NCI-H460 (cell line): ENCODE measurements at places on chromosomes 6 and 20.

DNA sequence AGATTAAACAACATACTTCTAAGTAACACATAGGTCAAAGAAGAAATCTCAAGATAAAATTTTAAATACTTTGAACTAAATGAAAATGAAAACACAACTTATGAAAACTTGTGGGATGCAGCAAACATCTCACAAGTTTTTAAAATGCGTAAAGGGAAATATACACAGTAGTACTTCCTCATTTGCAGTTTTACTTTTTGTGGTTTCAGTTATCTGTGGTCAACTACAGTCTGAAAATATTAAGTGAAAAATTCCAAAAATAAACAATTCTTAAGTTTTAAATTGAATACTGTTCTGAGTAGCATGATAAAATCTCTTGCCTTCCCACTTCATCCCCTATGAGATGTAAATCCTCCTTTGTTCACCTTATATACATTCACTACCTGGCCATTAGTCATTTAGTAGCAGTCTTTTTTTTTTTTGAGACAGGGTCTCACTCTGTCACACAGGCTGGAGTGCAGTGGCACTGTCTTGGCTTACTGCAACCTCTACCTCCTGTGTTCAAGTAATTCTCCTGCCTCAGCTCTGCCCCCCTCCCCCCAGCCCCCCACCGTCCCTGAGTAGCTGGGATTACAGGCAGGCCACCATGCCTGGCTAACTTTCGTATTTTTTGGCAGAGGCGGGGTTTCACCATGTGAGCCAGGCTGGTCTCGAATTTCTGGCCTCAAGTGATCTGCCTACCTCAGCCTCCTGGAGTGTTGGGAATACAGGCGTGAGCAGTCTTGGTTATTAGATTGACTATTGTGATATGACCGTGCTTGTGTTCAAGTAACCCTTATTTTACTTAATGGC is 154.6 kb upstream of the AHI1 start:
- no peak for DNase-seq

DNA sequence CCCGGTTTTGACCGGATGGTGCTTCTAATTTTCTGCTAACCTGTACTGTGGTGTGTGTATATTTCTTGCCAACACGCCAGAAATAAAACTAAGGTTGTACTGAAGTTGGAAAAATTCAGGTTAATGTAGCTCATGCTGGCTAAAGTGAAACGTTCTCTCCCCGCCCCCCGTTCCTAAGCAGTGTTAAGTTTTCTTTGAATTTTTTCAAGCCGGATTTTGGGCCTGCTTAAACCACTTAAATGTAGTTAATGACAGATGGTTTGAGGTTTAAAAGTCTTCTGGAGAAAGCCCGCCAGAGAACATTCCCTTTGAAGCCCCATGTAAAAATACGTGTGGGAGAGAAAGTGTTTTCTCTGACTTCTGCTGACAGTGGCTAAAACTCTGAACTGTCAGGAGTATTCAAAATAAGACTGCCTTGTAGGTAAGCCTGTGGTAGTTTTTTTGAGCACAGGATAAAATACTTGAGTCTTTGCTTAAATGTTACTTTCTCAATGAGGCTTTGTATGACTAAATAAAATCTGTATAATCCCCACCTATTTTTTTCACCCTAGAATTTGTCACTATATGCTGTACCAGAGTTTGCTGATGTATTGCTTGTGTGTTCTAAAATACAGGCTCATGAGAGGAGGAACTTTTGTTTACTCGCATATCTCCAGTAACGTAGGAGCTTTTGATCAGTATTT is 101.3 kb downstream of the OR2B2 start:
- DNase-seq: no peak

DNA sequence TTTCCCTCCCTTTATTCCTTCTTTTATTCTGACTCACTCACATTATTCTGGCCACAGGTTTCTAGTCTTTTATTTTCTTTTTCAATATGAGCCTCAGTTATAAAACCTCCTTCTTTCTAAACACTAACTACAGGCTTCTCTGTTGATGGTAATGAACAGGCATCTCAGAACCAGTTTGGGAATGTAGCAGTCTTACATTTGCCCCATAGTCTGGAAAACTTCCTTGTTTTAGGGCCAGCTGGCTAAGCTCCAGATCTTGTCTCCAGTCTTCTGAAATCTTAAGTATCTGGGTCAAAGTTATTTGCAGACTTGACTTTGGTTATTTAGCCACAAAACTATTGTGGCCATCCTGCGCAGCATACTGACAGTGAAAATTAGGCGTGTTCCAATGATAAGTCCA is 97.0 kb upstream of the MAN1A1 start:
- no peak for DNase-seq

- no peak for DNase-seq
These were observed 229.8 kb downstream of the SOD2 start for GRCh38 chr6:159463119-159463829.

- DNase-seq: no peak
These were observed 51.1 kb downstream of the FAM83B start for GRCh38 chr6:54897462-54898189.

- no peak for DNase-seq
These were observed 82.4 kb upstream of the NNAT start for GRCh38 chr20:37438464-37439222.

- DNase-seq: no peak
These were observed 312.4 kb downstream of the CDKAL1 start for GRCh38 chr6:20846602-20847028.

DNA sequence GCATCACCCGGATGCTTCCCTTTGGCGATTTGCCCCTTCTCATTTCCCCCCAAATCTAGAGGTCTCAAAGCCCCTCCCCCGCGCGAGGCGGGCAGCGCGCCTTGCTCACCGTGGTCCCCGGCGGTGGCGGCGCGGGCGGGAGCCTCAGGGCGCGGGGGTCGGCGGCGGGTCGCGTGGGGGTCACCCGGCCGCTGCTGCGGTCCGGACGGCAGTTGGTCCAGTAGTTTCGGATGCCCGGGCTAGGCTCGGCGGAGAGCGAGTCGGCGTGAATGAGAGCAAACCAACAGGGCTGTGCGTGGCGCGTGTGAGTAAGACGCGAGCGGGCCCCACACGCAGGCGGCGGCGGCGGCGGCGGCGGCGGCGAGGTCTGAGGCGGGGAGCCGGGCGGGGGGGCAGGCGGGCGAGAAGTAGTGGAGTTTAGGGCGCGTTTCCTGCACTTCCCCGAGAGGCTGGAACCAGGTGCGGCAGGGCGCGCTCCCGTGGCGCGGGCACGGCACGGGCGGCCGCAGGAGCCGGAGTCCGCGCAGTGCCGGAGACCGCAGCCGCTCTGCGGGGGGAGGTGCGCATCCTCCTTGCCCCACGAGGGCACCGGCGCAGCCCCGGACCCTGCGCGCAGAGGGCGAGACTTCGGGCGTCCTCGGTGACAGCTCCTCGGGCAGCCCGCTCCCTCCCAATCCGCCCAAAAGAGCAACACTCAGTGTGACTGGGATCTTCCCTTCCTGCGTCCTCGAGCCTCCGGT is 567 bp downstream of the HS3ST5 start:
- no peak for DNase-seq

DNA sequence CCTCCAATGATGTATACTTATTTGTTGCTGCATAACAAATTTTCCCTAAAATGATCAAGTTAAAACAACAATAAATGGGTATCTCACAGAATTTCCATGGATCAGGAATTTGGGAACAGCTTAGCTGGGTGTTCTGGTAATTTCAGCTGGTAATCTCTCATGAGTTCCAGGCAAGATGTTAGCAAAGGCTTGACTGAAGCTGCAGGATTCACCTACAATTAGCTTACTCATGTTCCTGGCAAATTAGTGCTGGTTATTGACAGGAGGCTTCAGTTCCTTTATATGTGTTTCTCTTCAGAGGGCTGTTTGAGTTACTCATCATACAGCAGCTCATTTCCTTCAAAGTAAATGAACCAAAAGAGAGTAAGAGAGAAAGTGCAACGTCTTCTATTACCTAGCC is 506.3 kb upstream of the IMPG1 start:
- no peak for DNase-seq

DNA sequence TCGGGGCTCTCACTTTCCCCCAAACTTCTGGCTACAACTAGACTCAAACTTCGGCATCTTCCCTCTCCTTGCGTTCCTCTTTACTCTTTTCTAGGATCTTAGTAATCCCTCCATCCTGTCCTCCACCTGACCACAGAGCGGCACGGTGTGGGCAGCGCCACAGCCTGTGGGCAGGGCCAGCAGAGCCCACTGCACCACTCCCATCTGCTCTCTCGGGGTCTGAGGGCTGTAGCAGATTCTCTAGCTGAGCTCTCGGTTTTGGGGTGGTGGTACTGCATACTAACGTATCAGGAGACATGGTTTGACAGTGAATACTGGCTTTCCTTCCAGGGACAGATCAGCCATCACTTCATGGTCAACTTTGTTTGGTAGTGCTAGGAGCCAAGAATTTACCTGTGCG is 57.4 kb downstream of the EZR start:
- DNase-seq: no peak

DNA sequence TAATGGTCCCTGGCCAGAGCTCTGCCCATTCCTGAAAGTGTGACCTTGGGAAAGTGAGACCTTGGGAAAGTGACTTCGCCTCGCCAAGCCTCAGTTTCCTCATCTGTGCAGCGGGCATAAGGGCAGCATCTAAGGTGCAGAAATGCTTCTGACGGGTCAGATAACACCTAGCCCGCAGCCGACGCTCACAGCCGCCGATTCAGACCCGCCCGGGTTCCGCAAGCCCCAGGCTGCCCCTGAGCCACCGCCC is 486 bp downstream of the FKBP1A start:
- DNase-seq: no peak

DNA sequence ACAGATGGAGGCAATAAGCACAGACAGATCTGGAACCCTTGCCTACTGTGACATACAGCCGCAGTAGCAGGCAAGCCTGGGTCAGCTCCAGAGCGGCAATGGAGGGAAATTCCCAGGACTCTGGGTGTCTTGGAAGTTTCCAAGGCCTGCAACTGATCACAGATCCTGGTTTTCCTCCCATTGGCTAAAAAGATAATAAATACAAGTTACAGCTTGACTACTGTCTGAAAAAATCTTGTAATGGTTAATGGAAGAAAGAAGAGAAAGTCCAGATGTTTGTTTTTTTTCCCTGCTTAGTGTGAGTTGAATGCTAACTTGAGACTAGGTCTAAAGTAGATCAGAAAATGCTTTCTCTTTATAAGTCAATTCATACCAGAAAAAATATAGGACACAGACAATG is 307.6 kb downstream of the ALDH8A1 start:
- DNase-seq: no peak

DNA sequence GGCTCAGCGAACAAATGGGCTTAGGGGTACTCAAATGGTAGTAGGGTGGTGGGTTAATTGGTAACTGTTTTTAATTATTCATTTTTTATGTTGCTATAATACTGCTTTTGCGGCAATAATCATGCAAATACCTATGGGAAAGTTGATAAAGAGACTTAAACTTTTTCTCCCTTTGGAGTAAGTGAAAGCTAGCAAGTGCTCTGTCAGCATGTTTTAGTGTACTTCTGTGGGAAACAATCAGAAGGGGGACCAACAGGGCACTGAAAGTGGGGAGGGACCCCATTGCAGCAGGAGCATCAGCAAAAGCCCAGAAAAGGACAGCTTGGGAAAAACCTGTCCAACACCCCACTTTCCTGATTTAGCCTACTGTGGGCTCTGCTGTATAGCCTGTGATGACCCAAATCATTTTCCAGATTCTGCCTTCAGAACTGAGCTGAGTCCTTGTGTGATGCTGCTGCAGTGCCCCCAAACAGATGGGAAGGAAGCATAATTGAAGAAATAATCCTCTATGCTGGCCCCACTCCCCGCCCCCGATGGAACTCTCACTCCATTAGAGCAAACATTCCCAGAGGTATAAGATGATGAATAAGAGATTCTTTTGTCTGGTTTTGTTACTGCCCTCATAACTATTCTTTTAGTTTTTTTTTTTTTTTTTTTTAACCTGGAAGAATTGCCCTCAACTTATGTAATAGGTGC is 322.8 kb downstream of the CD83 start:
- DNase-seq: no peak

DNA sequence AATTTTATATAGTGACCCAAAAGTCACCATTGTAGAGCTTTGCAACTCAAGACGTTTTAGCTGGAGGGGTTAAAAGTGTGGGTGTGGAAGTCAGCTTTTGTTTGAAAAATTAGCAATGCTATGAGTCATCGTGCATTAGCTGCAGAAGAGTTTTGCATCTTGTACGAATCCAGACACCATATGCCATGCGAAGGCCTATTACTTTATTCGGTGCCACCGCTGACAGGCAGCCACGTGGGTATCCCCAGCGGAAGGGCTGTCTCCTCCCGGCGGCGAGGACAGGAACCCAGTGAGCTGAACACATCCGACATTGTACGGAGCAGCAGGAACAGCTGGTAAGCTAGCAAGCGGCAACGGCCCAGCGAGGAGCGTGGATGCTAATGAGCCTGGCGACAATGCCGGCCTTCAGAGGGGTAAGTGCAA is 84.4 kb downstream of the INSM1 start:
- no peak for DNase-seq

DNA sequence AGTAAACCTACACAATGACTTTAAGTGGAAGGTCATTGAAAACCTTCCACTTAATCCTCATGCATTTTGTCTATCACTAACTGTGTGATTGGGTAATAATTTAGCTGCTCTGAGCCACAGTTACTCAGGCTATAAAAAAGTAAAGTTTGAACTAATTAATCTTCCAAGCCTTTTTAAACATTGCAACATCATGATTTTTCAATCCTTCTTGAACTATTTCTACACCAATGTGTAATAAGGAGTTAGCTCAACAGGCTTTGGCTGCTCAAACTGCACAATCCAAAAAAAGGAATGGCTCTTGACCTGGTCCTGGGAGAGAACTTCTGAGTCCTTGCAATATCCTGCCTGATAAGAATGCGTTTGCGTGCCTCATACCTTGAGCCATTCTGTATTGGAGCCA is 34.8 kb upstream of the FILIP1 start:
- no peak for DNase-seq

- DNase-seq: no peak
These were observed 27.0 kb upstream of the MLIP start for GRCh38 chr6:54084231-54084630.

- DNase-seq: no peak
These were observed 87.9 kb downstream of the UNC5CL start for GRCh38 chr6:40950986-40951698.

GRCh38 chr6:36072681-36073080 is 45.1 kb downstream of the MAPK14 start:
- DNase-seq: no peak

- peak; percentile 47 for DNase-seq
These were observed 115.4 kb downstream of the OPRM1 start for GRCh38 chr6:154154389-154154967.

DNA sequence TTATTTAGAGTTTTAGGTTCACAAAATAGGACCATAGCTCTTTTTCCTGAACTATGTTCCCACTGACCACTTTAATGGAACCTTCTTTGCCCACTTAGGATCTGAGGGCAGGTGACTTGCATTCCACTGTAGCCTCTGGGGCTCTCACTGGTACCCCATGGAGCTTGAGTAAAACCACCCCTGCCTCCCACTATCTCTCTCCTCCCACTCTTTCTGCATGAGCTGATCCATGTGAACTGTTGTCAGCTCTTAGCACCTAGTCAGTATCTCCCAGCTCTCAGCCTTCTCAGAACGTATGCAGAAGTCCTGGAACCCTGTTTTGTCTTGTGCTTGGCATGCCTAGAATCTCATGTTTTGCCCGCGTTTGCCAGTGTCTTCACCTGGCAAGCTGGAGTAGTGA is 200.6 kb upstream of the SNX9 start:
- DNase-seq: no peak

- DNase-seq: no peak
These were observed 5.2 kb downstream of the PRELID3B start for GRCh38 chr20:59037386-59037785.

GRCh38 chr6:168133168-168133561 is 54.2 kb upstream of the FRMD1 start:
- DNase-seq: no peak

GRCh38 chr6:35967076-35967774 is 46.3 kb upstream of the SRPK1 start:
- no peak for DNase-seq

- DNase-seq: no peak
These were observed 40.6 kb upstream of the PCMTD2 start for GRCh38 chr20:64214952-64215351.
